ENCODE measurements at places on chromosomes 16 and 17.

GRCh38 chr17:29504711-29505110 lies 62.1 kb downstream of the ABHD15 start:
- no peak for DNase-seq

DNA sequence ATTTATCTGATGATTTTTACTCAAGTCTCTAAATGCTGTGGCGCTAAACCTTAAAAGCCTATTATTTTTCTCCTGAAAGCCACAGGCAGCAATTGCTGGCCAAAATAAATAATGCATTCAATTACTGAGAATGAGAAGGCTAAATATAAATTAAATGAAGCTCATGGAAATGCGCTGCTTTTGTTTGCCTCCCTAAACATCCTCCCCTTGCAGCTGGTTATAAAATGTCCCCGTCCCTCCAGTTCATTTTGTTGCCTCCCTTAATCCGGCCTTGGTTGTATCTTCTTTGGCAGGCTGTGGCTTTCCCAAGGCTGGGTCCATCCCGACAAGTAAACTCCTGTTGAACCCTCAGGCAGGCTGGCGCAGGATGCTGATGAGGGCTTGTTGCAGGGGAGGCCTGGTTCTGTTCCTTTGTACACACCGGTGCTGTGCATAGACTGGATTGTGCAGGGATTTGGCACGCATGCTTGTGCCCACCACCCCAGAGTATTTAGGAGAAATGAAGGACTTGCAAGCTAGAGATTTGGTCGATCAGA lies 62.7 kb downstream of the KNOP1 start:
- DNase-seq, result no peak

DNA sequence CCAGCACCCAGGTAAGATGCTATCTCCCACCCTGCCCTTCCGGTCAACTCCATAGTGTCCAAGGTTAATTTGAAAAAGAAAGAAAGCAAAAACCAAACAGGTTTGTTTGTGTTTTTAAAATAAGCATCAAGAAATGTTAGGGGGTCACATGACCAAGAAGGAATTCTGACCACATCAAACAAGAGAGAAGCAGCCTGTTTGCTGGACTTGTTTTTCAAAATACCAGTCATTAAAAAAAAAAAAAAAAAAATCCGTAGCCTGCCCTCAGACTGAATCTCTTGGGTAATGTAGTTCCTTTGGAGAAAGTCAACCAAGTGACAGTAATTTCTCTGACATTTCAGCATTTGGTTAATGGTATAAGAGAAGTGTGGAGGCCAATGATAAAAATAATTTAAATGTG lies 38.4 kb downstream of the HNF1B start:
- DNase-seq, result no peak

DNA sequence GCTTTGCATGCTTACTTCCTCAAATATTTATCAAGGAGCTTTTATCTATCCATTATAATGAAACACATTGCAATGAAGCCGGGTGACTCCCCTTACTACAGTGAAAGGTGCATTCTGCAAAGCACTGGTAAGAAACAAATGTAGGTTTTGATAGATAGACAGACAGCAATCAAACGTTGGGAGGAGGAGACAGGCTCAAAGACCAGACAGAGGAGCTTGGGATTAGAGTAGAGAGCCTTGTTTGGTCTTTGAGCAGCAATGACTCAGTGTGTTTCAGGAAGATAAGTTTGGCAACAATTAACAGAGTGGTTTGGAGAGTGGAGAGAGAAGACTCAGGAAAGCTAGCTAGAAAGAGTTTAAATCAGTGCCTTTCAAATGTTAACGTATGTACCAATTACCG lies 68.8 kb downstream of the ZNF18 start:
- DNase-seq, result no peak

- DNase-seq, result no peak
These were observed at the start of gene TMEM100 for GRCh38 chr17:55722742-55723487. TSS of gene TMEM100 (minus strand) at chr17:55722864. CDS start at chr17:55721070, 1,794 bp downstream.

- DNase-seq, result peak; percentile 33
These were observed 623 bp upstream of the DDX52 start for GRCh38 chr17:37643869-37644268.

DNA sequence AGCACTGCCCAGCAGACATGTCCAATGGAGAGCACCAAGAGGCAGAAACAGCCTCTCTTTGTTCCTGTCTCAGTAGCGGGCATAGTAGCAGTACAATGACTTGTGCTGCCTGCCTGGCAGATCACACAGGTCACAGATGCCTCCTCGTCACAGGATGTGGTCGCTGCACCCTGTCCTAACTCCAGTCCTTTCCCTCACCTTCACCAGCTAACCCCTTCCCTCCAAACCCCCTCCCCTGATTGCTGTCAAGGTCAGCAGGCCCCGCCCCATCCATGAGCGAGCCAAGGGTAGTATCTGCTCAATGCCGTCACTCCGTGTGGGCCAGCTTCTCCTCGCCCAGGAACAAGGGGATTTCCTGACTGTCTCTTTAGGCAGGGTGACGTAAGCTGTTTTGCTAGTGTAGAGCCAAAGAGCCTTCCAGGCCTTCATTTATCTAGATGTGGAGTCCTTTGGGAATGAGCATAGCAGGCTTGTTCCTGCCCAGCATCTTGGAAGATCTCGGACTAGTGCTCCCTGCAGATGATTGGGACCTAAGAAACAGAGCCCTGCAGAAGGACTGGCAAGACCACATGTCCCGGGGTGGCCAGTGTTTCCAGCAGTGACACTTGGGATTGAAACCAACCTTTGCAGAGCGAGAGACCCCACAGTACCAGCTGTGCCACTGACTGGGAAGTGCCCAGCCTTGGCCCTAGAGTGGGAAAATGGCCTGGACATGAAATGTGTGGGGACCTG lies 75.9 kb upstream of the TNRC6C start:
- no peak for DNase-seq

GRCh38 chr16:81718637-81719036 lies 60.5 kb upstream of the PLCG2 start:
- DNase-seq, result no peak

DNA sequence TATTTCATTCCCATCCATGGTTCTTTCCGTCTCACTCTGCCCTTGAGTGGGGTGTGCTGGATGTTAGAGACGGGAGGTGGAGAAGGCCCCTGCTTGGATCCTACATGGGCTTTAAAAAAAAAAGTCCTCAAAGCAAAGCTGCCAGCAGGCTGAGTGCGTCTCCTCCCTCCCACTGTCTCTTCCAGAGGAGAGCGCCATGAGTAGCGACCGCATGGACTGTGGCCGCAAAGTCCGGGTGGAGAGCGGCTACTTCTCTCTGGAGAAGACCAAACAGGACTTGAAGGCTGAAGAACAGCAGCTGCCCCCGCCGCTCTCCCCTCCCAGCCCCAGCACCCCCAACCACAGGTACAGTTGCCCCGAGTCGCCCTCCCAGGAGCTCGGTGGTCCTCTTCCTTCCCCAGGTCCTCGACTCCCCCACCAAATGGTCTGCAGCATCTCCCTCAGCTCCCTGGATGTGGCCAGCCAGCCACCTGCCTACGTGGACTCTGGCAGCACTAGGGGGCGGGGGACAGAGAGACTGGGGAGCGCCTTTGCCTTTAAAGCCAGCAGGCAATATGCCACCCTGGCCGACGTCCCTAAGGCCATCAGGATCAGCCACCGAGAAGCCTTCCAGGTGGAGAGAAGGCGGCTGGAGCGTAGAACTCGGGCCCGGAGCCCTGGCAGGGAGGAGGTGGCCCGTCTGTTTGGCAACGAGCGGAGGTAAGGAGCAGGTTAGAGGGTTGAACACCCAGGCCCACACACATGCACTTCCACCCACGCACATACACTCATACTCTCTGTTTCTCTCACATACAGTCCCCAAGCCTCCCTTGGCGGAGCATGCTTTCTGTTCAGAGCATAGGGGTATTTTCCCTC lies 68.2 kb downstream of the PLD6 start:
- peak; percentile 94 for DNase-seq

- DNase-seq, result no peak
These were observed 5.5 kb downstream of the IGFBP4 start for GRCh38 chr17:40448639-40449261.

DNA sequence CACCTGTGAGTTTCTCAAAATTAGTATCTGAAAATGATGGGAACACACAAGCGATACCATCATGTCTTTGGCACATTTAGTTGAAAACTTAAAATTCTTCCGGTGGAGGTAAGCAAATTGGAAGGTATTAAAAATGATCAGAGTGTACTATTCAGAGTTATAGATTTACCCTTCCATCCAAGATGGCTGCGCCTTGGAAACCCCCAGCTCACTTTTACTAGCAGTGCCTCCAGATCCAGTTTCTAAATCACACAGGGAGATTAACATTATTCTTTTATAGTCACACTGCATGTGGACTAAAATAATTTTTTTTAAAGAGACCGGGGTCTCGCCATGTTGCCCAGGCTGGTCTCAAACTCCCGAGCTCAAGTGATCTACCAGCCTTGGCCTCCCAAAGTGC lies 15.0 kb downstream of the PITPNC1 start:
- no peak for DNase-seq

DNA sequence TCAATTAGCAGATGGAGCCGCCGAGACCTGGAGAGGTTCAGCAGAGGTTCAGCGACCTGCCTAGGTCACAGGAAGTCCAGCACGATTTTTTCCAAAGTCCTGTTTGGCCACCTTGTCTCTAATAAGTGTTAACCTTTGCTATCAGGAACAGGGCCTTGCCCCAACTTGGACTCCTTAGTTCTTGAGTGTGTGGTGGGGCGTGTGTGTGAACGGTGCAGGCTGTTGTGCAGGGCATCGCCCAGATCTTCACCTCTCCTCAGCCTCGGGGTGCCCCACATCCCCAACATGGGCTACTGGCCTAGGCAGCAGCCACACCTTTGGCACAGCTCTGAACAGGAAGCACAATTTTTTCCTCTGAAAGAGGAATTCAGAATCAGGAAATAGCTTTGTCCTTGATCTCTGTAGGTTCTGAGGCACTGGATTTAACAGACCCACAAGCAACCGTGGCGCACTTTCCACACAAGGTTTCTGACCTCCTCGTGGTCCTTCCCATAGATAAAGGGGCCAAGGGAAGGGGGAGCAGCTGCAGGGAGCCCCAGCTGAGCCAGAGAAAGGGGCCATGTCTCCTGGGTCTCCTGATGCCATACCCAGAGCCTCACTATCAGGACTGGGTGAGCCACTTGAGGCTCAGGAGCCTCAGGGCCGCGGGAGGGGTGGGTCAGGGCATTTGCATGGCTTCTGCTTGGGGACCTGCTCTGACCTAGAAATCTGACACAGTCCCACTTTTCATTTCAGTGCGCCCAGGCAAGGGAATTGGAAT lies 10.4 kb downstream of the MPRIP start:
- DNase-seq, result no peak

GRCh38 chr17:5706577-5707210 lies 122.4 kb upstream of the NLRP1 start:
- DNase-seq, result peak; percentile 61

DNA sequence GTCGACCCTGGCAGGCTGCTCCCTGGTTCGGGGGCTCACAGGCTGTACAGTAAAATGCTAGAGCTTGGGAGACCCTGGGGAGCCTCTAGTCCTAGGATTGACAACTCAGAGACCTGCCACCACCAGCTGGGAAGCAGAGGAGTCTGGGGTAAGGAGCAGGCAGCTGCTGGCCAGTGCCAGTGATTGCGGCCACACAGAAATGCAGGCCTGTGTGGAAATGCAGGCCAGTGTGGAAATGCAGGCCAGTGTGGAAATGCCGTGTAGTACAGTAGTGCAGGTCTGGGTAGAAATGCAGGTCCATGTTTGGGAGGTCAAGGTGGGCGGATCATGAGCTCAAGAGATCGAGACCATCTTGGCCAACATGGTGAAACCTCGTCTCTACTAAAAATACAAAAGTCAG lies 23.5 kb downstream of the SGSH start:
- DNase-seq, result no peak

DNA sequence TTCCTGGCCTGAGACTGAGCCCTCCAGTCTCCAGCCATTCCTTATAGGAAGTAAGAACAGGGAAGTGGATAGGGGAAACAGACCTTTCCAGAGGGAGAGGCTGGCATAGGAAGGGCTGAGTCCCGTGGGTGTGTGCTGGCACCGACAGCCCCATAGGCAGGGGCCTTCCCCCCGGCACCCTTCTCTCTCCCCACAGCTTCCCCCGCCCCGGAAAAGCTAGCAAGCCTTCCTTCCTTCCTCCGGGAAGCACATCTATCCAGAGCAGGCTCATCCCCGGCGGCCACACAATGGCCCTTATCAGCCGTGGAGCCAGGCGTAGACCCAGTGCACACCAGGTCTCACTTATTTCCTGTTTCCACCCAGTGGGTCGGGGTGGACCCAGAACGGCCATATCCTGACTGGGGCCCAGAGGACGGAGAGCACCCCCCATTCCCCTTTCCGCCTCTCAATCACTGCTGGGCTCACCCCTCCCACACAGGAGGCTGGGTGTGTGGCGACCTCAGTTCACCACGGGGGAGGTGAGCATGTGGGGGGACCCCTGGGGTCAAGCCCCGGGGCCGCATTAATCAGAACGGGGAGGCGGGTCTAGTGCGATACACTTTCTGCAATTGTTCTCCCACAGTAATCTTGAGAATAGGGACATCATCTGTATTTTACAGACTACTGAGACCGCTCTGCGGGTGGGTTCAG lies 950 bp upstream of the MYO1C start:
- no peak for DNase-seq

DNA sequence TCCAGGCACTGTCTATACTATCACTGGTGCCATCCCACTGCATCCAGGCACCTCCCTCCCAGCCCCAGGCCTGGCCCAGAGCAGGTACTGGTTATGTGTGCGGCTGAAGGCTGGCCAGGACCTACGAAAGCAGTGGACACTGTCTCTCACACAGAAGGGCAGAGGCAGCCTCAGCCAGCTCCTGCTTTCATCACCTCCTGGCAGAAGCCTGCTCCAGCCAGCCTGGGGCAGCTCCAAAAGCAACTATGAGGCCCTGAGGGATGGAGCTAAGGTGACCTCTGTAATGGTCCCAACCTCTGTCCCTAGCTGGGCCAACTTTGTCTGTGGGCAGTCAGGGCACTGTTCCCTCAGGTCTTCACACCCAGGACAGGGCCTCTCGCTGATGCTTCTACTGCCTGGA lies 18.8 kb downstream of the HSD11B2 start:
- no peak for DNase-seq

- DNase-seq, result no peak
These were observed 237.3 kb downstream of the MSI2 start for GRCh38 chr17:57493625-57494024.

DNA sequence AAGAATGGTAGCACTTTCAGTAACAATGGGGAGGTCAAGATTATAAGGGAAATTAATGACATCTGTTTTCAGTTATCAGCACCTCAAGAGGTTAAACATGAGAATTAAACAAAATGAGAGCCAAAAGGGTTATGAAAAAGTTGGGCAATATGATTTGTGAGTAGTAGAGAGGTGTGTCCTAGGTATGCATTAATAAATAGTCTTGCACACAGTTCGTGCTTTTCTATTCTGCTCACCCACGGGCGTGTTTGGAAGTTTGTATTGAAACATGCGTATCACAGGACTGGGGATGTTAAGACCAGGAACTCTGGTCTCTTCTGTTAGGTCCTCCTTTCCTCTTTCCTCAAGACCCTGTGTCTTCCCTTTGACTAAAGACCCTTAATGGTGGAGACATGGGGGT lies 6.0 kb downstream of the BPTF start:
- no peak for DNase-seq

GRCh38 chr17:51422634-51423033 lies 162.3 kb downstream of the UTP18 start:
- no peak for DNase-seq

GRCh38 chr17:68829211-68829610 lies 126.0 kb downstream of the ABCA8 start:
- no peak for DNase-seq

Data from cerebellar cortex (tissue), 1 donor.